ENCODE measurements at places on chromosomes 7 and 10.

DNA sequence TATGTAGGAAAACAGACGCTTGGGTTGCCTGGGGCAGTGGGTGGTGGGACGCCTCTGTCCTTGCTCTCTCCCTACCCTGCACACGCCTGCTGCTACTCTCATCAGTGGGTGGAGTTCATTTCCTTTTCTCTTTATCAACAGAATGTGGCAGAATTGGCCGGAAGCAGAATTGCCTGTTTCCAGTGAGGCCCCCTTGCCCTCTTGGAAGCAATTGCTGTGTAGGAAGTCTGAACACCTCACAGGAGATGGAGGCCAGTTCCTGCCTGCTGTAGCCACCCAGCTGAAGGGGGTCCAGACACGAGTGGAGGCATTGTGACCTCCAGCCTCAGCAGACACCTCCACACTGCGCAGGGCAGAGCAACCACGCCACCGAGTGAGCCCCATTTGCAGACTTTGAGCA lies 331.6 kb upstream of the ZNF32 start:
- DNase-seq: peak; percentile 27

GRCh38 chr7:64755865-64756264 lies 38.4 kb upstream of the ZNF138 start:
- no peak for DNase-seq

- DNase-seq: no peak
These were observed 212.7 kb upstream of the KCND2 start for GRCh38 chr7:120060281-120060680.

DNA sequence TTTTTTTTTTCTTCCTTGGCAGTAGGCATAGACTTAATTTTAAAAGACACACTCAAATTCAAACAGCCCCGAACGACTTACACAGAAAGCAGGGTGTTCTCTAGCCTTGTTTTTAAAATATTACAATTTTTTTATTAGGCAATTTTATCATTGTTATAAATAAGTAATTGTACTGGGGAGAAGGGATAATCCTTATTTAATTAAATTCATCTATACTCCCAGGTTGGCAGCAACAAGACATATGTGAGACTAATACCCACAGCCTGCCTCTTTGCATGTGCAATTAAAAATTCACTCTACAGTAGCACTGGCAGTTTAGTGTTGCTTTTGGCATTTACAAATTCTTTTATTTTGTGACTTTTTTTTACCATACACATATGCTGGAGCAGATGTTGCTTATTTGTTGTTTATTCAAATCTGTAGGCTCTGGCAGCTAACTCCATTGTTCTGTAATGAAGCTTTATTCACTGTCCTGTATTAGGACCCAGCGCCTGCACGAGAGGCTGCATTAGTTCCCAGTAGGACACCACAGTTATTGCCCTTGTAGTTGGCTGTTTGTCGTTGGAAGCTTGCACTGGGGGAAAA lies 84.9 kb upstream of the PPP1R17 start:
- DNase-seq: no peak

- no peak for DNase-seq
These were observed 111.2 kb downstream of the NSUN6 start for GRCh38 chr10:18540195-18540594.

DNA sequence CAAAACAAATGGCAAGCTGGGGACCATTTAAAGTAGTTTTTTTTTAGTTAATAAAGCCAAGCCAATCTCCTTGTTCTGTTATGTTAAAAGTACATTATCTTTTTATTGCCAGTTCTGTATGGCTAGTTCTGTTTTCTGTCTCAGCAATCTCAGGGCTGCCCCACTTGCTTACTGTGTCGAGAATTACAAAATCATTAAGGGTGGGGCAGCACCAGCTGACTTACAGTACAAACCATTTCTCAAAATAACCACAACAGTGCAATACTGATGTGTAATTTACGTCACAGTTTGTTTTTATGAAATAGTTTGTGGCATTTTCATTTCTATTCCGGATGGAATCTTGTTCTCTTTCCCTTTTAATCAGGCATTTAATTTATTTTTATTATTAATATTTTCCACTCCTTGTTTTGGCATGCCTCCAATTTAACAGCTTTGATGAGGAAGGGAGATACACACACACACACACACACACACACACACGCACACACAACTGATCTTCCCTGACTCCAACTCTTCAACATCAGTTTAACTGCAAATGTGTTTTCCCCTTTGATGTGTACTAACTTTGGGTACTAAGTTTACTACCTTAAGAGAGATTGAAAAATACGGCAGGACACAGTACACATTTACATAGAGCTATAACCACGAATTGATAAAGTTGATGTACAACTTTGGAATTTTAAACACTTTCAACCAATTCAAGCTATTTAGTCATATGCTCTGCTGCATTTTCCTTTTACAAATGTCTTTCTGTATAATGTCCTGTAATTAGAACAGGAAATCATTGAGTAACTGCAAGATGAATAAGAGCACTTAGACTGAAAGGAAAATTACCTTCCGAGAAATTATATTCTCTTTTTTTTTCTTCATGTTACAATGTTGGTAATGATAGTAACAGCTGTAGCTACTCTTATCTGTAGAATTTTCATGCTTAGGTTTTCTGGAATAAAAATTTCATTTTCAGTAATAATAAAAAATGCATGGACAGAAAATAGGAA lies 91.5 kb downstream of the ARID5B start:
- DNase-seq: peak; percentile 49

DNA sequence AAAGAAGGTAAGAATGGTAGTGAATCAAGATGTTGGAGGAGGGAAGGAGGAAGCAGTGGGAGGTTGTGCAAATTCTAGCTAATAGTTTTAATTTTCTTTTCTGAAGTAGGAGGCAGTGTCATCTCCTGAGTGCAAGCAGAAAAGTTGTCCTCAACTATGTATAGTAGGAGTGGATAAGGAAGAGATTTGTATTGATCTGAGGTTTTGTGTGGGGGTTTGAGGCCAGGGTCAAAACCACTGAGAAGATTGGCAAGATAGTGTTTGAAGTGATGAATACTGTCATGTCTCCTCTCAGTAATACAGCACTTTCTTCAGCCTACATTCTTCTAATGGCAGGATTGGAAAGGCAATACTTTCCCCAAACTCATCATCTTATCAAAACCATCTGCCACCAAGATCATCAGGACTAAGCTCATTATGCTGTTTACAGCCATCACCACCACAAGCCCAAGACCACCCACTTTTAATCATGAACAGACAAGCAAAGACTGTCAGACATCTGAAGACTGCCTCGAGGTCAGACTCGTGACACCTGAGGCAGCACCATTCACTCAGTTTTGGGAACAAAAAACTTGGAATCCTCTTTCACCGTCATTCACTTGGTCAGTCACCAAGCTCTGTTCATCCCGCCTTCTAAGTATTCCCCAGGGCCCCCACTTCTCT lies 1.5 kb upstream of the MIOS start:
- DNase-seq: no peak

- DNase-seq: no peak
These were observed 70.4 kb downstream of the FAM185A start for GRCh38 chr7:102819151-102819550.

DNA sequence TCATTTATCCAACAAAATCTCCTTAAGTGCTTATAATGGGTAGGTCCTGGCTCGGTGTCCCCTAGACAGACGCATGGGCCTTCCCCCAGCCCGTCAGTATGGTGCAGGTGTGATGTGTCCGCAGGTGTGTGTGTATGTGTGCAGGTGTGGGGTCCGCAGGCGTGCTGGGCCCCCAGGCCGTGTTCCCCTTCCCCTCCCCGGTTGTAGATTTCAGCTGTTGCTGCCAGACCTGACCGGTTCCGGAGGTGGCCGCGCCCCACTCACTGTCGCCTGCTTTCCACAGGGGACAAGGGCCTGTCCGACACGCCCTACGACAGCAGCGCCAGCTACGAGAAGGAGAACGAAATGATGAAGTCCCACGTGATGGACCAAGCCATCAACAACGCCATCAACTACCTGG lies 50.5 kb downstream of the FIGNL1 start:
- DNase-seq: peak; percentile 18

- no peak for DNase-seq
These were observed 50.4 kb downstream of the CCNY start for GRCh38 chr10:35386594-35387174.

- DNase-seq: no peak
These were observed 68.9 kb downstream of the PLCE1 start for GRCh38 chr10:94062611-94063010.

- no peak for DNase-seq
These were observed 882 bp upstream of the CHCHD1 start for GRCh38 chr10:73780966-73781365.

GRCh38 chr7:110418659-110419280 lies 672.2 kb upstream of the LRRN3 start:
- no peak for DNase-seq

DNA sequence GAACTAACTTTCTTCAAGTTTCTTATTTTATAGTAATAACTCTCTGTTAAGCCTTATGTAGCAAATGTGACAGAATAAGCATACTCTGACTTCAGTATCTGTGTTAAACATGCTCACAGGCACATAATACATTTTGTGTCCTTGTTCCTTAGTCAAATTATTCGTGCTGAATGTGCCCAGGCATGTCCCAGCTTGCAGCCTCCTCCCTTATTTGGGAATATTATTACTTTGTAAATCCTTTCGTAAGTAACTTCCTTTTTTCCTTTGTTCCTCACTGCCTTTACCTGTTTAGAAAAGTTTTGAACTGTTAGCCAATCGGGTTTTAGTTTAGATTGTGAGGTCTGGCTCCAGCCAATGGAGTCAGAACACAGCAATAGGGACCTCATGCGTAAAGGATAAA lies 46.9 kb downstream of the GALNT11 start:
- DNase-seq: no peak

GRCh38 chr10:11403116-11403515 lies 208.3 kb downstream of the USP6NL start:
- peak; percentile 85 for DNase-seq

DNA sequence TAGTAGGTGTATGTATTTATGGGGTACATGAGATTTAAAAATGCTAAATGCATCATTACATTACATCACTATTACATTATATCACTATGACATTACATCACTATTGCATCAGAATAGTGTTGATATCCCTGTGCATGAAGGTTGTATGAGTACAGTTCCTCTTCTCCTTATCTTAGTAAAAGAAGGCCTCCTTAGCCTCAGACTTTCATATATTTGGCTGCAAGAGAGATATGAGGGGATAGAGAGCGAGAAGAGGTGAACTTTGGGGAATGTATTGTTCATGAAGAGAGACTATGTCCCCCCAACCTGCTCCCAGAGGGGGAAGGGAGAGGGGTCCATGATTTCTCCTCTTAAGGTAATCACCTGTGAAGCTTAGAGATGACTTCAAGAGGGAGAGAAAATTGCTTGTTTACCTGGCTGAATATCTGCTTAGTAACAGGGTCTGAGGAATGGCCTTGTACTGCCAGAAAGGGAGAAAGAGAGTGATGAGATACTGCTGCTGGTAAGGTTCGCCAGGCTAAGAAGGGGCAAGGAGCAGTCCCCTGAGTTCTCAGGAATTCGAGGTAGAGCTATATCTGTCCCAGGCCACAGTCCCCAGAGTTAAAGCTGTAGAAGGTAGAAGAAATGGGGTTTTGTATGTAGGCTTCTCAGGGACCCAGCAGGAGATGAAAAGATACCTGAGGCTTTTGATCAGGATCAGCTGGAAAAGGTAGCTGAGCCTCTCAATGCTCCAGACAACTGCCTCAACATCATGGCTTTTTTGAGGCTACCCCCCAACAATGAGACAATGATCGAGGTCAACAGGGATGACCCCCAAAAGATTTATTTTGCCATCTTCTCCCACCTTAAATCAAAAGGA lies 168.4 kb upstream of the WNT16 start:
- DNase-seq: no peak

DNA sequence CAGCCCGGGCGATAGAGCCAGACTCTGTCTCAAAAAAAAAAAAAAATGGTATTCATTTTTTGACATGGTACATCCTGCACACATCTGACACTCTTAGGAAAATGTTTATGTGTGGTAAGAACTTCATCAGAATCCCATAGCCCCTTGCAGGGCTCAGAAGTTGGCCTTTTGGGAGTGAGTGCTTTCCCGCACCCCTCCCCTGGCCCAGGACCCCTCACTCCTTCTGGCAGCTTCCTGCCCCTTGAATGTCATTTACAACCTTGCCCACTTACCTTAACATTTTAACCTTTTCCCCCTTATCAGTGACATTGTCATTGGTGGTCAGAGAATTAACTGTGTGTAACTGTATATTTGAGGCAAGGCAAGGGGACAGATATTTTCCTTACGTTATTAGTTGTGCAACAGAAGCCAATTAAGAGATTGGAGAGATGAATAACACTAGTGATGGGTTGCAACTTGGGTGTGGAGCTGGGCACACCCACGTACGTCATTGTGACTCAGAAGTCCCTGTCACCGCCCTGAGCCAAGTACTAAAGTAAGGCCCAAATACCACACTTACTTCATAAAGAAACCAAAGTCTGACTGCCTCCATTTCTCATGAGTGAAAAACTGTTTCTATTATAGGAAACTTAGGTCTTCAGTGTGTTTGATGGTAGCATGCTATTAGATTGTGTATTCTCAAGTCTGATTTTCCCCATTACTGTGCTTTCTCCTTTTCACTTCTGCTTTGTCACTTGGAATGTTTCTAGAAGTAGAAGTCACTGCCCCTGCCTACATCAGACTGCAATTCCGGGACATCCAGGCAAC lies 31.6 kb downstream of the OGDH start:
- DNase-seq: peak; percentile 88

DNA sequence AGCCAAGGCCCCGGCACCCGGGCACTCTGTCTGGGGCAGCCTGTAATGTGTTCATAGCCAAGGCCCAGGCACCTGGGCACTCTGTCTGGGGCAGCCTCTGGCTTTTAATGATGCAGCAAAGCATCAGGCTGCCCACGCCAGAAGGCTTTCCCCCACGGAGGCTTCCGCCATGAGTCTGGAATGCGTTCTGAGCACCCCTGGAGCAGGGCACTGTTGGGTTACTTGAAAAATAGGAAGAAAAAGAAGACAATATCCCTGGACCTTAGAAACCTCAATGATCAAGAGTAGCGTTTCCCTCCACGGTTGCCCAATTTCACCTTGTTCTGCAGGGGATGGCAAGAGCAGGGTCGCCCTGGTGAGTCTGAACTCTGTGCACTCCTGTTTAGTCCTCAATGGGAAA lies 565.0 kb downstream of the PTPRN2 start:
- DNase-seq: no peak

GRCh38 chr7:142894112-142894984 lies 8.8 kb upstream of the TRPV6 start:
- no peak for DNase-seq

- DNase-seq: no peak
These were observed 313.1 kb upstream of the ZNF32 start for GRCh38 chr10:43961523-43962345.

DNA sequence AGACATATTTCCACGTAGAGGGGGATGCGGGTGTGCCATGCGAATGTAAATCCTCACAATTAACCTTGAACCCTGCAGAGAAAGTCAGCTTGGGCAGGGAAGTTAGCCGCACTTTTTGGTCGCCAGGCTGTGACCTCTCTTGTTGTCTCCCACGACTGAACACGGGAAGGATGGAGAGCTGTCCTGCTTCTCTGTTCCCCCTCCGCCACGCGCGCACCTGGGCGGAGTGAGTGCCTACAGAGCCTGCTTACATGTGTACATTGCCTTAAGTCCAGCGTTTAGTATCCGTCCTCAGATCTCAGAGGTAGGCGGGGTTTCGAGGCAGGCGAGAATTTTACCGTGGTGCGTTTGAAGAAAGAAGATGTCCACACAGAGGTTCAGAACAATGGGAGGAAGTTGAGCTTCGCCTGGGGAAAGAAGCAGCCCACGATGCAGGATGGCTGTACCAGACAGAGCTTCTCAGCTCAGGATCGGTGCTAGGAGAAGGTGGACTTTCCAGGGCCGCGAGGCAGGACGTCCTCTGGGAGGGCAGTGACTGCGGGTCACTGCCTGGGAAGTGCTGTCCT lies 482 bp upstream of the ERCC6 start:
- DNase-seq: peak; percentile 53
